ENCODE measurements at places on chromosomes 1 and 21.

GRCh38 chr1:110962892-110963690 lies 631 bp downstream of the LRIF1 start:
- DNase-seq = peak; percentile 44

DNA sequence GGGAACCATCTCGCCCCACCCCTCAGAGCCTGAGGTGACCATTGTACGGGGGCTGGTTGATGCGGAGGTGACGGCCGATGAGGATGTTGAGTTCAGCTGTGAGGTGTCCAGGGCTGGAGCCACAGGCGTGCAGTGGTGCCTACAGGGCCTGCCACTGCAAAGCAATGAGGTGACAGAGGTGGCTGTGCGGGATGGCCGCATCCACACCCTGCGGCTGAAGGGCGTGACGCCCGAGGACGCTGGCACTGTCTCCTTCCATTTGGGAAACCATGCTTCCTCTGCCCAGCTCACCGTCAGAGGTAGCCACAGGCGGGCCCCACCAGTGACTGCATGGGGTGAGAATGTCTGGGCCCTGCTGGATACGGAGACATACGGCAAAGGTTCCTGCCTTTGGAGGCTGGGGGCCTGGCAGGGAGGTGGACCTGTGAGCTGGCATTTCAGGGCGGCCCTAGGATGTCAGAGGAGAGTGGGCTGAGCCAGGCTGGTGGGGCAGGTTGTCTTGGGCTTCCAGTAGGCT lies 98.5 kb downstream of the TRIM11 start:
- no peak for DNase-seq

- DNase-seq = no peak
Observed at GRCh38 chr1:94702442-94702815, 117.7 kb upstream of the SLC44A3 start.

GRCh38 chr1:106268070-106268469 lies 788.4 kb upstream of the PRMT6 start:
- DNase-seq = no peak

- DNase-seq = no peak
Observed at GRCh38 chr1:116940814-116941599, 31.3 kb downstream of the PTGFRN start.

GRCh38 chr1:43007377-43008114 lies 48.9 kb upstream of the SLC2A1 start:
- no peak for DNase-seq

DNA sequence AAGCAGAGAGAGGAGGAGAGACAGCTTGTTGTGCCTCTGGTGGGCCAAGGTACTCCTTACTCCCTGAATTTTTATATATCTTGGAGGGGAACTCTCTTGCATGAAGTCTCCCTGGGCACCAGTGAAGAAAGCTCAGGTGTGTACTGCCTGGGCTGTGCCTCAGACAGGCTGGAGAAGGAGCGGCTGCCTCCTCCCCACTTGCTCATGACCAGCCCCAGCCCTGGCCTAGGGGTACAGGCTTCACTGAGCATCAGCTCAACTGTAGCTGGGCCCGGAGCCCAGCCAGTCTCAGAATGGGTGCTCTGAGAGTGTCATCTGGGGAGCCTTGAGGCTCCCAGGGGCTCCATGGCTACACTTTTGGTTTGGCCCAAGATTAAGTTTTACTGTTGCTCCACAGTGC lies 44.8 kb upstream of the TENT5C start:
- DNase-seq = no peak

Data from GM20000 (cell line).